Thoracic aorta (tissue), 2 donors: ENCODE measurements at places on chromosomes 2 and 18. TPM values are rescaled to one million over a fixed set of nuclear protein-coding genes. Genes with fewer than 3 reads are reported as not detected.

DNA sequence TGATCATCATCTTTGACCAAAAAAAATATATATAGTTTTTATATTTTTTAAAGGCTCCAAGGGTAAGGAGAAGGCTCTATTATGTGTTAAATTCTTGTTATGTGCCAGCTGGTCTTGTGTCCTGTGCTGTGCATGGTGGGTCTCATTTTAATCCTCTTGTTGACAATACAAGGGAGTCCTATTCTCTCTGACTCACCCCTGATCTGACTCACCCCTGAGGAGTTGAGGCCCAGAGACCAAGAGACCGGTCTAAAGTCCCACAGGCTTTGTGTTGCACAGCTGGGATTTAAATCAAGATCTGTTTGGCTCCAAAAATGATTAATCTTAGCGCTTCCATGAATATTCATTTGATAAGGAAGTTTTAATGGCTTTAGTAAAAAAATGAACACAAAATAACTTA lies 25.7 kb downstream of the MC2R start:
- H3K4me3 ChIP-seq: no peak overlapping the region
- H3K36me3 ChIP-seq: no peaks in the 10 kb centered on the region
- H3K4me1 ChIP-seq: no peaks in the 10 kb centered on the region
- H3K27ac ChIP-seq: no peak overlapping the region

DNA sequence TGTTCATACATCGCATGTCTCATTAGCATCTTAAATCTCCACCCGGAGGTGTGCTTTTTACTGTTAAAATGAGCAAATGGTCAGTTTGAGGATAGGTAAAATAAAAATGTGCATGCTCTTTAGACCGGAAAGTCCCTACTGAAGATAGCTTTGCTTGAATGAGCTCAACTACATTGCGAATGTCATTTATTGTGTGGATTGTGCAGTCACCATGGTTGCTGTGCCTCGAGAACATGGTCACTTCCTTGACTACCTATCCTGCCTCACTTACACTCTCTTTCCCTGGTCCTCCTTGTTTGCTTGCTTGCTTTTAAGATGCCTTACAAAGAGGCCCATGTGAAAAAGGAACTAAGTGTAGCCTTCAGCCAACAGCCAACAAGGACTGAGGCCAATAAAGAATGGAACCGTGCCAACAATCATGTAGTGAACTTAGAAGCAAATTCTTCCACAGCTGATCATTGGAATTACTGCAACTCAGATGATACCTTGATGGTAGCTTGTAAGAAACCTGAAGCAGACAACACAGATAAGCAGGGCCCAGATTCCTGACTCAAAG lies 72.2 kb upstream of the BARD1 start:
- H3K4me1 ChIP-seq: no peaks in the 10 kb centered on the region
- no peaks in the 10 kb centered on the region for H3K27me3 ChIP-seq
- no peak for DNase-seq

GRCh38 chr18:63951302-63951705 lies 2.2 kb downstream of the HMSD start:
- H3K36me3 ChIP-seq: no peaks in the 10 kb centered on the region
- no peaks in the 10 kb centered on the region for H3K4me1 ChIP-seq
- H3K27ac ChIP-seq: no peak overlapping the region

DNA sequence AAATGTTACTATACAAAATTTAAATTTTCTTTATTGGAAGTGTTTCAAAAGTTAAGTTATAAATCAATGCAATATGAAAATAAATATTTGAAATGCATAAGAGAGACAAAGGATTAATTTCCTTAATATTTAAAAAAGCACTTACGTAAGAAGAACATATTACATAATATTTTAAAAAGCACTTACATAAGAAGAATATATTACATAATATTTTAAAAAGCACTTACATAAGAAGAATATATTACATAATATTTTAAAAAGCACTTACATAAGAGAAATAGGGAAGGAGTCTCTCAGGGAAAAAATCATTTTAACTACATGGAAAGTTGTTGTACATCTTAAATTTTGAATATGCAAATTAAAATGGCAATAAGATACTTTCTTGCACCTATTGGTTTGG lies 17.4 kb upstream of the B4GALT6 start:
- no peak overlapping the region for H3K27ac ChIP-seq
- no peaks in the 10 kb centered on the region for H3K4me1 ChIP-seq
- no peak overlapping the region for H3K4me3 ChIP-seq

The CPO gene
- 3.0 TPM for total RNA-seq
